ENCODE measurements at places on chromosomes 5 and 9.

DNA sequence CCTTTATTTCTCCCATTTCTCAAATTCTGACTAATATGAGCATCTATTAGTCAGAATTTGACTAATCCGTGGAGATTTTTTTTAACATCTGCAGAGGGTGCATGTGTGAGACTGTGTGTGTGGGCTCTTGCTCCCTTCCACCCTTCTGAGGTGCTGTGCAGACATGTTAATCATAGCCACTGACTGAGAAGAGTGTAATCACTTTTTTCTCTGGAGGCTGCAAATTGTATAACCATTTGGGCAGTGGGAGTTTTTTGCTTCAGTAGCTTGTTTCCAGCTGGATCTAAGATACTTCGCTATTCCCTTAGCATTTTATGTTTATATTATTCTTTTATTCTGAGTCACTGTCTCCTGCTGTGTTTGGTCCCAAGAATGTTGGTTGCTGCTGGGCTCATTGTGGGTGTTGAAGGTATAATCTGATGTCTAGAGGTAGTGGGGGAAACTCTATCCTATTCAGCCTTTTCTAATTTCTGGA is 66.2 kb downstream of the ARHGEF28 start:
- DNase-seq = no peak

DNA sequence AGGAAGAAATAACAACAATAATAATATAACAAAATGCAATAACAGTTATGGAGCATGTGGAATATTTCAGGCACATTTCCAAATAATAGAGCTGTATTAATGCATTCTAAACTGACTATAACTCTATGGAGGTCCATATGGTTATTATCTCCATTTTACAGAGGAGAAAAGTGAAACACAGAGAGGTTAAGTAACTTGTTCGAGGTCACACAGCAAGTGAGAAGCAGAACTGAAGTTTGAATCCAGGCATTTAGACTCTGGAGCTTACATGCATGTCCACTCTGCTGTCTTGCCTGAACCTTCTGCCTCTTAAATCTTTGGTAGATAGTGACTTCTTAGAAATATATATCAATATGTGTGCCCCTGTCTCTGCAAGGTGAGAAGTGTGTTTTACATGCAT is 350.8 kb downstream of the GADD45G start:
- no peak for DNase-seq

DNA sequence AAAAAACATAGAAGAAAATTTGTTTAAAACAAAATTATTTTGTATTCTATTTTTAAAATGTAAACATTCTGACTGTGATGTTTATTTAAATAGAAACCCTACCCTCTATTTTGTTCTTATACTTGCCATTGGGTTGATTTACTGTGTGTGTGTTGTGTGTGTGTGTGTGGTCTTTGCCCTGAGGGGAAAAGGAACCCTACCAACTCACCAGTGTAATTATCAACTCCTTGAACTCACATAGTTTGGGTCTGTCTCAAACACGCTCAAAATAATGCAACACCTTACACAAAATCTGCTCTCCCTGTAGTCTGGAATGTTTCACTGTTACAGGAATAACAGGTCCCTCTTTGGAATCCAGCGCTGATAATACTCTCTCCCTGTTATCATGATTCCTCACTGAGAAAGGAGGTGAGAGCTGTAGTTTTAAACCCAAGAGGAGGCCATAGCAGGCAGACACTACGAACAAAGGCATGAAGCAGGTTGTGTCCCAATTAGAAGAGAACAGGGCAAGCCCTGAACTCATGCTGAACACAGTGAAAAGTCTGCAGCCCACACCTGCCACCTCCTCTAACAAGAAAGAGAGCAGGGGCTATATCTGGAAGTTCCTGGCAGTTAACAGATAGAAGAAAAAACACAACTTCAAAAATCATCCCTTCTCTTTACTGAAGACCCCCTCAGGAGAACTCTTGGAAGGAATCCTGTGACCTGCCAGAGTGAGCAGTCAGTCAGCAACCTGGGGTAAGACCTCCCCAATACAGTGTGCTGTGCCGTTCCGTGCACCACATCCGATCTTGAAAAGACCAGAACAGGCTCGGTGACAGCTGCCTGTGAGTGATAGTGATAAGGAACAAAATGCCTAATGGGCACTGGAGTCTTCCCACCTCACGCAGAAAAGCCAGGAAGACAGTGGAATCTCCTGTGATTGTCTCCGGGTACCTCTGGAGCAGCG is 608.1 kb upstream of the ADAMTS16 start:
- no peak for DNase-seq

GRCh38 chr5:17879276-17879675 is 245.0 kb downstream of the TAF11L14 start:
- DNase-seq = no peak

DNA sequence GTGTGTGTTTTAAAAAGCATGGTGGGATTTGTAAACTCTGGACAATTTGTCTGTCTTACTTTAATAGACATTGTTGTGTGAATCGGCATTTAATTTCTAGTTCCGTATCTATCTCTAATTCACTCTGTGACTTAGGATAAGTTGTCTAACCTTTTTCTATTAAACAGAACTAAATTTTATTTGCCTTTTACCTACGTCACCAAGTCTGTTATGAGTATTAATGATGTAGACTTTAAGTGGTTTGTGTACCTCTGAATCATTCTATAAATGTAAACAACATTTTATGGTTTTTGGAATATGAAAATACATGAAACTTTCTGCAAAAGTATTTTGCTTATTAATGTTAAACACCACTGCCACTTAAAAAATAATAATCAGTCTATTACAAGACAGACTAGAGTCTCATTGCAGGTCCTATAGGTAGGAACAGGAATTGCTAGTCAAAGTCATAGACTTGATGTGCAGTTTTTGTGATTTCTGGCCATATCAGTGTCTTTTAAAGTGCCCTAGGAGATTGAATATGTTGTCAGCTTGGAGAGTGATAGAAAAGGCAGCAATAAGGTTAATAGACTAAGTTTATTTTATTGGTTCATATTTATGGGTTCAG is 5.6 kb downstream of the RBM27 start:
- DNase-seq = no peak

DNA sequence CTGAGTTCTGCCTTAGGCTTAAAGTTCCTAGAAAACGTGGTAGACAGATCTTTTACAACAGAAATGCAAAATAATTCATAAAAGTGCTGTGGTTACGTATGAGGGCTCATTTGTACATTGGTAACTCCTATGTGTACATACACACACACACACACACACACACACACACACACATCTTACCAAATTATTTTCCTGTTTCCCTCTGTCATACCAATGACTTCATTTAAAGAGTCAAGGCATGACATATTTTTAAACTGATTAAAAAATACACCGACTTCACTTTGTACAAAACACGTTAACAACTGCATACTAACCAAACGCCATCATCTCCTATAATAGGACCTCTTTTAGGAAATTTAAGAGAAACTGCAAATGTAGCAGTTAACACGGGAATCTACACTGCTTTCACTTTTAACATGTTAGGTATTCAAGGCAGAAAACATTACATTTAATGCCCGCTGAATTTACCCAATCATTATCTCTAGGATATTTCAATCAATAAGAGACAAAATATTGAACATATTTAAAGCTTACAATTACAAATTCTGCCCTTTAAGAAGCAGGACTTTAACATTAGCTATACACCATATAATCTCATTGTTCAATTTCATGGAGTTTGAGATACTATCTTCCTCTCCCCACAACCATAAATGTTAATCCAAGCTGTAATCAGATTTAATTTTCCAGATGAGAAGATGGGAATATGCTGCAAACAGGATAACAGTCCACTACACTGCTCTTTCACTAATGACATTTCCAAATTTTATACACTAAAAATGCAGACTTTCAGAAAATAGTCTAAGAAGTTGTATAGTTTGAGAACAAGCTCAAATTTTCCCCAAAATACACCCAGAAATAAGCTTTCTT is 133.1 kb downstream of the DENND1A start:
- no peak for DNase-seq

DNA sequence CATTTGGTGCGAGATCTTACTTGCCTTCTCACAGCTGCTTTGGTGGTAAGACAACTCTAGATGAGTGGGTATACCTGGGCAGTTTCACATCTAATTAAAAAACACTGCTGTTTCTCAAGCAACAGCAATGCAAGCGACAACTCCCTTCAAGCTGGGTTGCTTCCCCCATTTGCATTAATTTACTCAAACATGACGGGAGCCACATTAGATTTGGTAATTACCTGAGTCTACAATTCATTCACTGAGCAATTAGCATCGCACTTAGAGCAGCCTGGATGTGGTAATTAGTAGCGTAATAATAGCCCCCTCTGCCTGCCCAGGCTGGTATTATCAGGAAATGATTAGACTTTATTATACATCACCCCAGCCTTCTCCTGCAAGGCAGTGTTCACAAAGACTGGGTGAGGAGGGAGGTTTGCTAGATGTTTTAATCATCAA is 73.4 kb downstream of the FBXO38 start:
- DNase-seq = peak; percentile 16

GRCh38 chr9:96156171-96156974 is 145.6 kb downstream of the HSD17B3 start:
- DNase-seq = no peak

GRCh38 chr5:42596817-42597216 is 159.8 kb upstream of the CCDC152 start:
- no peak for DNase-seq

GRCh38 chr5:176629853-176630680 is at the start of the genes EIF4E1B and SNCB:
Gene EIF4E1B (plus strand): TSS chr5:176630675. CDS start chr5:176642788, 12,113 bp downstream.
Gene SNCB (minus strand): TSS chr5:176630534. CDS start chr5:176629654, 880 bp downstream.
- DNase-seq = no peak

GRCh38 chr5:20556115-20556763 is 568.2 kb upstream of the CDH18 start:
- no peak for DNase-seq

- no peak for DNase-seq
Measured at GRCh38 chr5:67085616-67086015, 111.0 kb downstream of the CD180 start.

- no peak for DNase-seq
Measured at GRCh38 chr5:138930371-138931097, 55.4 kb upstream of the LRRTM2 start.

- DNase-seq = no peak
Measured at GRCh38 chr9:131366761-131367401, 27.0 kb upstream of the PRRC2B start.

DNA sequence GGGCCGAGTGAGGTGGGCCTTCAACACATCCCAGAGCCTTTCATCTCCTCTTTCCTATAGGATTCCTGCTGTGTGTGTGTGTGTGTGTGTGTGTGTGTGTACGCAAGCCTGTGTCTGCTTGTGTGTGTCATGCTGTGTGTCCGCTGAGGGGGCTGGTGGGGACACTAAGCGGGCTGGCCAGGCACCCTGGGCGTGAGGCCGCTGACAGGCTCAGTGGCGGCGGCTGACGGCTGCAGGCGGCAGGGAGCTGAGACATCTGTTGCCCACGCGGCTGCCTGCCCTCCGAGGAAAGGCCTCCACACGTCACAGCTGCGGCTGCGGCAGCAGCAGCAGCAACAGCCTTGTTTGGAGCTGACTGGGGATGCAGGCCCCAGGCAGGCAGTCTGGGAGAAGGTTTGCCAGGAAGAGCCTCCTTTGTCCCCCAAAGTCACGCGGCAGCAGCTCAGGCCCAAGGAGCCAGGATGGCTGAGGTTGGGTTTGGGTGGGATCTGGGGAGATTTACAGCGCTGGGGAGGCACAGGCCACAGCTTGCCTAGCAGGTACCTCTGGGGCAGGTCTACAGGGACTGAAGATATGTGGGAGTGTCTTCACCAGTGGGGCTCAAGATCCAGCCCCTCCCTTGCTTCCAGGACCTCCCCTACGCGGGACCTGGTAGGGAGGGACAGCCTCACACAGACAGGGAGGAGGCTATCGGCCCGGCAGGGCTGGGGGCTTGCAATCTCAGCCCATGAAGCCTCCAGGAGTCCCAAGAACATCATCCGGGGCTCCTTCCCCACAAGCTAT is 1.8 kb downstream of the PDLIM4 start:
- DNase-seq = no peak

DNA sequence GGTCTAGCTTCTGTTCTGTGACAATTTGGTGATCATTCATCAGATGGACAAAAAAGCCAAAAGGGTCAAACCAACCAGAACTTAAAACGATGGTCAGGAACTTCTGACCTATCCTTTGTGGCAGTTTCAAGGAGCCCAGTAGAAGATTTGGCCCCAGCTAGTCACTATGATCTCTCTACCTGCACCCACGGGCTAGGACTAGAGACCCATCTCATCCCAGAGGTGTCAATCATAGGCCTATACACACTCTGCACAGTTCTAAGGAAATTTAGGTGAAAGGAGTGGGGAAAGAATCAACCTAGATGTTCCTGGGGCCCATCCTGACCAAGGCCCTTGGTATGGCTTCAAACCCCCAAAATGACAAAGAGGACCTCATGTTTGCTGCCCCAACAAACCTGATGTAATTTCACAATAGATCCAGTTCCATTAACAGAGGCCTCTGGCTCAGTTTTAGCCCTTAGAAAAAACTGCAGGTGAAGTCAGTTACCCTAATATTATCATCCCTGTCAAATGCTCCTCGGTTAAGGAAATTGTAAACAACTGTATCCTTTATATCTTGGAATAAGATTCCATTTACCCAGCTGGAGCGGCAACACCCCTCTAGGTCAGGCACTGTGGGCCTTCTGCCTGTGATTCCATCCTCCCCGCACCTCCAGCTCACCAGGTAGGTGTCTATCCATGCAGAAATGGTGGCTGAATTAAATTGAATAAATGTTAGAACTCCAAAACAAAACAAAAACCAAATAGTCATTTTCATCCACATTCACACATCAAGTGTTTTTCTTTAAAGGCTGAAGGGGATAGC is 138.7 kb downstream of the ENC1 start:
- no peak for DNase-seq

DNA sequence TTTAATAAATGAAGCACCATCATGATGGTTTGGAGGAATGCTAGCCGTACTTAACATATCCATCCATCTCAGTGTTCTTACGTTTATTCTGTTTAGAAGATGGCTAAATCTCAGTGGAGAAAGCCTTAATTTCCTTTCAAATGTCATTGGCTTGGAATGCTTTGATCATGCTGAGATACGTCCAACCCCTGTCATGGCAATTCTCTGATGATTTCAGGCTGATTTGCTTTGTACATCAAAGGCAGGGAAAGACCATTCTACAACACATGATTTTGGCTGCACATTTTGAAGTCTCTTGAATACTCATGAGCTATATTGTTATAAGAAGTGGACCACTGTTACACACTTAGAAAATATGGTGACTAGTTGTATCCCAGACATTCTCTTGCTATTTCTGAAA is 1048.4 kb downstream of the MAT2B start:
- no peak for DNase-seq

- no peak for DNase-seq
Measured at GRCh38 chr9:27353474-27354229, 56.7 kb upstream of the EQTN start.

- no peak for DNase-seq
Measured at GRCh38 chr9:87465816-87466215, 31.9 kb upstream of the DAPK1 start.

GRCh38 chr9:116605060-116605459 is 82.0 kb upstream of the TRIM32 start:
- no peak for DNase-seq

- no peak for DNase-seq
Measured at GRCh38 chr9:20111173-20111843, 322.5 kb upstream of the SLC24A2 start.

DNA sequence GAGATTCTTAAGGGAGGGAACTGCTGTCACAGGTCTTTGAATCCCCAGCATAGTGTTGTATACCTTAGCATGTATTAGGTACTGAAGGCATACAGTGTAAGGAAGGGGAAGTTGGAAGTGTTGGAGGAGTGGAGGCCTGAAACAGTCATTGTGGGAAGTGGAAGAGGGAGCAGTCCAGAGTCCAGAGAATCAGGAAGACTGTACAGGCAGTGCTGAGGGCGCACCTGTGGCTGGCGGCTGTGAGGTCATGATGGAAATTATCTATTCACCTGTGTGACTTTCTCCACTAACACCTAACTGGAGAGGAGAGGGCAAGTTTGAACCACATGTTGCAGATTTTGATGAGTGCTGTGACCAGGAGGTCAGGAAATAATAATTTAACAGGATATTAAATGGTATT is 119.7 kb upstream of the NIPBL start:
- no peak for DNase-seq
